ENCODE measurements at places on chromosomes 2 and 18.

DNA sequence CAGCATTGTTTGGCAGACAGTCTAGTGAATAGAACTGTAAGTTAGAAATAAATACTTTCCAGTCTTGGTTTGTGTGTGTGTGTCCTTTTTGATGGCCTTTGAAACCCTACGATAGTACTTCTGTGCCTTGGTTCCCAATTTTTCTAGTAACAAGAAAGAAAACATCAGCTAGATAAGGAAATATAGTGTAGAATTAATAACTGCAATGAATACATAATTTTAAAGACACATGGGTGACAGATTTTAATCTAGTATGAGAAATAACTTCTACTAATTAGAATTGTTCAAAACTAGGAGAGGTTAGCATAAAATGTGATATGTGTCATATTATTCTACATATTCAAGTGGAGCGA lies 44.5 kb upstream of the NEMP2 start:
- no peak for DNase-seq

DNA sequence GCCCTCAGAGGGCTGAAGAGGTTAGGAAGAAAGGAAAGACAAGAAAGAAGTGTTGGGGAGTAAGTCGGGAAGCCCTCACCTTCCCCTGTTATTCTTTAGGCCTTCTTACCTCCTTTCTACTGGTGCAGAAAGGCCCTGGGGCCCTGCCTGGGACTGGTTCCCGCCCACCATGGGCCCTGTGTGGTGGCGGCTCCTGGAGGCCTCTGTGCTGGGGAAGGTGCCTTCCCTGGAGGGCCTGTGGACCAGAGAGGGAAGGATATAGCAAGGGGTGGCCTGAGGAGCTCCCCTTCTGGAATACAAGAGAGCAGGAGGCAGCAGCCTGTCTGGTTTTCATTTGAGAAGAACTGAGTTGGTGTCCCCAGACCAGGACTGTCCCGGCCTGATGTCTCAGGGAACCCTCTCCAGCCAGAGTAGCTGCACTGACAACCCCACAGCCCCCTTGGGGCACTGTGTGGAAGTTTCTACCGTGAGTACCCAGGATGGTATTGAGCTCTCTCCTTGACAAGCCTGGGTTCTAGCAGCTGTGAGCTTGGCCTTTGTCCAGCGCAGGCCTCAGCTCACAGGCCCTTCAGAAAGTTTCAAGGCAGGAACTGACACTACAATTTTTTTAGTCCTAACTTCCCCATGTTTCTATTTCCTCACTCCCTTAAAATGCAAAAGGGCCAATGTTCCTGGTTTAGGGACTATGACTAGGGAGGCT lies 47.1 kb downstream of the EFR3B start:
- no peak for DNase-seq

GRCh38 chr2:126634273-126634861 lies 21.6 kb upstream of the GYPC start:
- DNase-seq, result no peak

DNA sequence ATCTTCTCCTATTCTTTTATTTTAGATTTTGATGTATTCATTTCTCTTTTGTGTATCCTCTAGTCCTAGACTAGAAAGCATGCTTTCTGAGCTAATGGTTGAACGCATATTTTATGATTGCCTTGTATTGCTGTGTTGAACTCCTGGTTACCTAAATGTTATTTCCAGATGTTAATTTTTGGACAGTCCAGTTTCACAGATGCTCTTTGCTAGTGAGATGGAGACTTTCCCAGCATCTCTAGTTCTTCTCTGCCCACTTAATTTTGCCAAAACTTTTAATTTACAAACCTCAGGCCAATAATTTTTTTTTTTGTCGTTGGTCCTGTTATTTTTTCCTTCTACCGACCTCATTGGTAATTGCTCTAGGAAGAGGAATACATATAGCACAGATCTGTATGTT lies 153.2 kb downstream of the HAUS1 start:
- DNase-seq, result no peak

DNA sequence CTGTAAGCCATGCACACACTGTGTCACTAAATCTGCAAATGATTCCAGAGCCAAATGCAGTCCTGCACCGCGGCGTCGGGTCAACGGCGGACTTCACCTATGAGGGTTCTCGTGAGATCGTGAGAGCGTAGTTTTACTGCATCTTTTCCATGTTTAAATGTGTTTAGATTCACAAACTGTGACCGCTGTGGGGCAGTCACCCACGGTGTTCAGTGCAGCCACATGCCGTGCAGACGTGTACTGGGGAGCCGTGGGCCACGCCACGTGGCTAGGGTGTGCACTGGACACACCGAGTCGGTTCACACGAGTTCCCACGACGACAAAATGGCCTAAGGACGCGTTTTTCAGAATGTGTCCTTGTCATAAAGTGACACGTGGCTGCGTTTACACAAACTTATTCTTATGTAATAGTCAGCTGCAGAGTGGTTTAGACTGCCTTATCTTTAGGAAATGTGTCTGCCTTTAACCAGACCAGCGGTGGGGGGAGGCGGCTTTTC lies 34.1 kb downstream of the NFATC1 start:
- no peak for DNase-seq

- no peak for DNase-seq
These were observed 14.8 kb downstream of the TRABD2A start for GRCh38 chr2:84866122-84866521.

GRCh38 chr2:16203691-16204090 lies 263.3 kb downstream of the MYCN start:
- no peak for DNase-seq

GRCh38 chr2:31051258-31052140 lies 86.7 kb downstream of the GALNT14 start:
- DNase-seq, result no peak

DNA sequence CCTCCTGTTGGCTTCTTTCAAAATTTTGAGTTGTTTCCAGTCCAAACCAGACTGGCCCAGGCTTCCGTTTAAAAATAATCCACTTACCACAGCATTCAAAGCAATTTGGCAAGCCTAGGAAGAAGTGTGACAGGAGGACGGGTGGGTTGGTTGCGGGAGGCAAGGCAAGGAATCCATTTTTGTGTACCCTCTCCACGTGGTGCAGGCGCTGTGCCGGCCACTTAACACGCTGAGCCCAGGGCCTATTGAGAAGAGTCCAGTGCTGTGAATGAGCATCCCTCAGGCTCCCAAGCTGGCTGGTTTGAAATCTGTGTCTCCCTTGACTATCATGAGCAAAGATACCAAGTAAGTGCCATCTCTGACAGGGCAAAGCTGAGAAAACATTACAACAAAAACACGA lies 160.9 kb downstream of the NCKAP5 start:
- no peak for DNase-seq

- DNase-seq, result no peak
These were observed 354.5 kb downstream of the PID1 start for GRCh38 chr2:228916416-228917090.

DNA sequence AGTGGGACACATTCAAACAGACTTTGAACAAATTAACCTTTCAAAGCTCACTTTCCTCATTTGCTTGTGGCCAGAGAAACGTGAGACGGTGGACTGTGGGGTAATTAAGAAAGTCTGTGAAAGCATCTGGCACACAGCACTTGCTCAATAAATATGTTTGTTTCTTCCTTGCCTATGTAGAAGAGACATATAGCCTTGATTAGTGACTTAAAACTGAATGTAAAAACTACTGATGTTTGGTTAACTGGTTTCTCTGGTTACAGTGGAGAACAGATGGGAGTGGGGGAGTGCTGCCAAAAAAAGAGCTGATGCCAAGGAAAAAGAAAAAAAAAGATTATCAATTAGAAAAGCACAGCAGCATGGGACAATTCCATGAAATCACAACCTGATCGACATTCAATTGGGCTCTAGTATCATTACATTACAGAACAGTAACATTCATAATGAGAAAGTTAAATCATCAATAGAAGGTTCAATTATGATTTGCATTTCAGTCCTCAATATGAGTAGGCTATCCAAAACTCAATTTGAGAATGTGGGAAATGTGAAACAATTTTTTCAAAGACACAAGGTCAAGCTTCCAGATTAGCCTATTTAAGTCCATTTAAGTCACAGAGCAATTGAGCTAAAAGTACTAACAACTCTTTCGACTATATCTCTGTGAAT lies 14.7 kb downstream of the CUL3 start:
- DNase-seq, result no peak

DNA sequence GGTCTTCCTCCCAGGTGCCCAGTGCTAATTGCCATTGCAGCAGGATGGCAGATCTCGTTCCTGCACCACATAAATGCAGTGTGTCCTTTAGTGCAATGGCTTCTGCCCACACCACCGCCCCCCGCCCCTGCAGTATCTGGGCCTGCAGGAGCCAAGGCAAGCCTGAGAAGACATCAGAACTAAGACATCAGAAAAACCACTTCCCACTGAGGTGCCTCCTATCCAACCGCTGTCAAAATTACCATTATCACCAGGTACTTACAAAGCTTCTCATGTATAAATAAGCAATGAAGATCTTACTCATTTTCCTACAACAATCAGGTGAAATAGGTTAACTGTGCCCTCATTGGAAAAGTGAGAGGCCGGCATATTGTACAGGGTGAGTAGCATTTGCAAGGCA lies 228.8 kb downstream of the FBXO15 start:
- no peak for DNase-seq

- DNase-seq, result peak; percentile 72
These were observed 14.1 kb upstream of the CHRNA1 start for GRCh38 chr2:174778085-174778981.

DNA sequence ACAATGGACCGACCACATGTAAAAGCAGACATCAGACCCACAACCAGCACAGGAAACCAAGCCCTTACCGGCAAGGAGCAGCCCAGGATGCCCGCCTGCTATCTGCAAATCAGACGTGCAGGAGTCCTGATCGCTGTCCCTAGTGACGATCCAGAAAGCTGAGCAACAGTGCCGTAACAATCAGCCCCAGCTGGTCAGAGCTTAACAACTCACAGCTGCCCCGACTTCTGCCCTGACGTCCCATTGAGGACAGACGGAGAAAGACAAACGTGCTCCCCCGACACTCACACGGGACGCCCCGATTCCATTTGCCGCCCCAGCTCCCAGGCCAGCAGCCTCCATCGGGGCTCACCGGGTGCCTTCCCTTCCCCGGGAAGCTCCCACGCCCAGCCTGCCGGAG lies 39.8 kb upstream of the PXDN start:
- DNase-seq, result no peak

- DNase-seq, result no peak
These were observed 90.4 kb upstream of the FAM110C start for GRCh38 chr2:136666-137065.

DNA sequence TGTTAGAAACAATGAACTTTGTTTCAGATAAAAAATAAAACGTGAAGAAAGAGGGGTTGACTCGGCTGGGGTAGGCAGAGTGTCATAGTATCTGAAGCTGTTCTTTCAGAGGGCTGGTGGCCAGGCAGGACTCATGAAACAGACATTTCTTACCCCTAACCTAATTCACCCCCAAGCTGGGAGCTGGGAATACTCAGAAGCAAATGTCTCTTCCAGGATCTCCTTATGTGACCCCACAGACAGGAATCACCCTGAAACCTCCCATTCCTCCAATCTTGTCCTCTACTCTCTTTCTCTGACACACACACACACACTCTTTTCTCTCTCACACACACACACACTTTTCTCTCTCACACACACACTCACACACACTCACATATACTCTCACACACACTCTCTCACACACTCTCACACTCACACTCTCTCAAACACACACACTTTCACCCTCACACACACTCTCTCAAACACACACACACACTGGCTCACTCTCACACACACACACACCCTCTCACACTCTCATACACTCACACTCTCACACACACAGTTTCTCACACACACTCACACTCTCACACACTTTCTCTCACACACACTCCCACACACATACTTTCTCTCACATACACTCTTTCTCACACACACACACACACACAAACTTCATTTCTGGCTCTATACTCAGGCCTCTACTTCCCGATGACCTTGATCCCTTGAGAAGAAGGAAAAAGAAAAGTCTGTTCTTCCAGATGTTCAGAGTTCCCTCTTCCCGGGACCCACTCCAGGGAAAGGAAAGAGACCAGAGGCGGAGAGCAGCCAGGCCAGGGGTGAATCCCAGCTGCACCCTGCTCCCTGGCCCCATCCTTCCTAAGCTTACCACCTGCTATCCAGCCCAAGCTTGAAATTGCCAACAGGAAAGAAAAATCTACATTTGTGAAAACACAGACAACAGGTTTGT lies 167.7 kb downstream of the TXNL1 start:
- no peak for DNase-seq

DNA sequence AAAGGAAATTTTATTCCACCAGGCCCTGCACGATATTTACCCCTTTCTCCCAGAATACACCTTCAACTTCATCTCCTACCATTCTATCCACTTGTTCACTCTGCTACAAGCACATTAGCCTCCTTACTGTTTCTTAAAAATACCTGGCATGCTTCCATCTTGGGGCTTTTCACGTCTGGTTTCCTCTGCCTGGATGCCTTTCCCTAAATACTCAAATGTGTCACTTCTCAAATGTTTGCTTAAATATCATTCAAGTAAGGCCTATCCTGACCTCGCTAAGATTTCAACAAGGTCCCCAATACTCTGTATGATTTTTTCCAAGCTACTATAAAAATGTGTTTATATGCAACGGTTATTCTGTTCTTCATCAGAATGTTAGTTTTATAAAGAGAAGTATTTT lies 433.0 kb upstream of the CHAC2 start:
- DNase-seq, result no peak

- DNase-seq, result no peak
These were observed 1385.6 kb upstream of the TMEFF2 start for GRCh38 chr2:193580176-193580950.

- no peak for DNase-seq
These were observed 300.4 kb downstream of the KCNS3 start for GRCh38 chr2:18178736-18179349.

GRCh38 chr2:169714699-169715098 lies 18.9 kb upstream of the KLHL23 start:
- DNase-seq, result no peak

DNA sequence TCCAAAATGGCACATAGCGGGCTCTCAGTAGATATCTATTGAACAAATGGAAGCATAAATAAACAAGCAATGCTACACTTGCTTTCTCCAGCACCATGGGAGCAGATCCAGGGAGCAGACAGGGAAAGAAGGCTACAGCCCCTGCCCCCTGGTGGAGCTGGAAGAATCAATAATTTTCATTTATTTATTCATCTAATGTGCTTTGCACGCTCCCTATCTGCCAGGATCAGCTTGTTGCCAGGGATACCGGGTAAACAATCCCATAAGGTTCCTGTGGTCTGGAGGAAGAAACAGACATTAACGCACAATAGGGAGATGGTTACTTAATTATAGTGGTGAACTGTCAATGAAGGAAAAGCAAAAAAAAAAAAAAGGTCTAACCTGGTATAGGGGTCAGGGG lies 40.1 kb upstream of the CLASP1 start:
- DNase-seq, result no peak

DNA sequence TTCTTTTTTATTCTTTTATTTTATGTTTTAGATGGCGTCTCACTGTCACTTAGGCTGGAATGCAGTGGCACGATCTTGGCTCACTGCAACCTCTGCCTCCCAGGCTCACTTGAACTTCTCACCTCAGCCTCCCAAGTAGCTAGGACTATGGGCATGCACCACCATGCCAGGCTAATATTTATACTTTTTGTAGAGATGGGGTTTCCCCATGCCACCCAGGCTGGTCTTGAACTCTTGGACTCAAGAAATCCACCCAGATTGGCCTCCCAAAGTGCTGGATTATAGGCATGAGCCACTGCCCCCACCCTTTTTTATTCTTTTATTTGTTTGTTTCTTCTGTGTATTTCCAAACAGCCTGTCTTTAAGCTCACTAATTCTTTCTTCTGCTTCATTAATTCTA lies 306.7 kb upstream of the THUMPD2 start:
- DNase-seq, result no peak
